ENCODE measurements at places on chromosomes 5 and 9.

GRCh38 chr5:132500931-132501628 lies 10.5 kb upstream of the IRF1 start:
- DNase-seq: no peak

- DNase-seq: no peak
Measured at GRCh38 chr9:93301911-93302541, 118.1 kb downstream of the WNK2 start.

DNA sequence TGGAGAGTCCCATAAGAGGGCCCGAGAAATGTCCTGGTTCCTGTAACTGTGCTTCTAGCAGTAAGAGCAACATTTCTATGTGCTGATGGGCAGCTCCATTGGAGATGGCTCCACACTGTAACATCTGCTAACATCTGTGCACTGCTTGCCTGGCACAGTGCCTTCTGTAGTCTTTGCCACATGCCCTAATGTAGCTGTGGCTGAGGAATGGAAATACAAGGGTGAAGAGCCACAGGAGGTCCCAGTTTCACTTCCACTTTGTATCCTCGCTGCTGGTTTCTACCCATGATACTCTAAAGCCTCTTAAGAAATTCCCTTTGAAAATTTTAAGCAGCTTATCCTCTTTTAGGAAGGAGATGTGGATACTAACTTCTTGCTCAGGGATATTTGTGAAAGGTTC lies 97.4 kb downstream of the HOMER1 start:
- no peak for DNase-seq

- no peak for DNase-seq
Measured at GRCh38 chr5:23072179-23072578, 219.0 kb upstream of the CDH12 start.

GRCh38 chr5:131462454-131462853 lies 172.6 kb downstream of the RAPGEF6 start:
- no peak for DNase-seq

DNA sequence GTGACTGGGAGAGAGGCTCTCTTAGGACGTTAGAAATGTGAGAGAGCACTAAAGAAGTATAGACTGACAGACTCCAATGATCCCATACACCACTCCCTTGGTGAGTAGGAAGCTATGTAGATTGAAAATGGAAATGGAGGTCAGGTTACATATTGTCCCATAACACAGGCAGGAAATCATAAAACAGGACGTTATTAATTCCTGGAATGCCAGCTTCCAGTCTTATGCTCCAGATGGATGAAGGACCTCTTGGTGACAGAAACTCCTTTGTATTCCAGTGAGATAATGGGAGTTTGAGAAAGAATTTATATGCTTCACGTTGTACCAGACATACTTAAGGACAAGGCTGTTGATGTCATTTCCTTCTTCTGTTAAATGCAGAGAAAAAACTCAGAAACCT lies 338.2 kb upstream of the ITGA1 start:
- DNase-seq: no peak

- DNase-seq: no peak
Measured at GRCh38 chr5:77908787-77909186, 132.6 kb upstream of the TBCA start.

- DNase-seq: no peak
Measured at GRCh38 chr5:160960592-160960991, 108.6 kb upstream of the ATP10B start.

GRCh38 chr9:2839040-2839439 lies 4.9 kb downstream of the PUM3 start:
- no peak for DNase-seq

- DNase-seq: no peak
Measured at GRCh38 chr5:171593401-171593800, 174.0 kb downstream of the FGF18 start.

DNA sequence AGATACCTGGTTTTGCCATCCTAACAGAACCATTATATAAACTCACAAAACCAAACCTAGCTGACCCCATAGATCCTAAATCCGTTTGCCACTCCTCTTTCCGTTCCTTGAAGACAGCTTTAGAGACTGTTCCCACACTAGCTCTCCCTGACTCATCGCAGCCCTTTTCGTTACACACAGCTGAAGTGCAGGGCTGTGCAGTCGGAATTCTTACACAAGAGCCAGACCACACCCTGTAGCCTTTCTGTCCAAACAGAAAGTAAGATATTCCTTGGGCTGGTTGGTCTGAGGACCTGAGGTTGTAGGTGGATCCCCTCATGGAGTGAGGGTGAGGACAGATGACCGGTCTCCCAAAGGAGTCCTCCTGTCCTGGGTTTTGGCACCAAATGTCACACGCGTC lies 56.7 kb upstream of the NAA35 start:
- no peak for DNase-seq

GRCh38 chr5:151173711-151174611 lies 16.4 kb upstream of the ANXA6 start:
- DNase-seq: no peak

DNA sequence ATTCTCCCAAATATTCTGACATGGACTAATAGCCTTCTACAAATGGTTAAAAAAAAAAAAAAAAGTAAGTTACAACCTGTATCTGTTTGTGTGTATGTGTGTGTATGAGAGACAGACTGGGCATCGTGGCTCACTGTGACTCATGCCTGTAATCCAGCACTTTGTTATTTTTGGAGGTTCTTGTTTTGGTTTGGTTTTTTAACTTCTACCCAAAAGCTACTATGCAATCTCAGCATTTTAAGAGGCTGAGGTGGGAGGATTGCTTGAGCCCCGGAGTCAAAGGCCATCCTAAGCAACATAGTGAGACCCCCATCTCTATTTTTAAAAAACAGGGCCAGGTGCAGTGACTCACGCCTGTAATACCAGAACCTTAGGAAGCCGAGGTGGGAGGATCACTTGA lies 17.6 kb upstream of the HAVCR1 start:
- DNase-seq: no peak

DNA sequence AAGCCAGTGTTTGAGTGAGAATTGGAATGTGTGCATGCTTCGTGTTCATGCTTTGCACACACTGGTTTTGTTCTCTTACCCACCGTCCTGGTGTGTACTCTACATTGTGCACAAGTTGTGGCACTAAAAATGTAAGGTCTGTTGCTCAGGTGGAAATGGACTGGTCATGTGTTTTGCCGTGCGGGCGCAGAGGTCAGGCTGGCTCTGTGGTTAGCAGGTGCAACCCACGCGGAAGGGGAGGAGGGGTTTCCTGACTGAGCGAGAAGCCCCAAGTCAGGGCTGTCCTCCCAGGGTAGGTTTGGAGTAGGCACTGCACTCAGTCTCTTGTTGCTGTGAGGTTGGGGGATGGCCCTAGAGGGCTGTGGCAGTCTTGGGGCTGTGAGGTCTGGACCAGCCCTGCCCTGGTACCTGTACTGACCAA lies 86.6 kb downstream of the EHMT1 start:
- DNase-seq: no peak

DNA sequence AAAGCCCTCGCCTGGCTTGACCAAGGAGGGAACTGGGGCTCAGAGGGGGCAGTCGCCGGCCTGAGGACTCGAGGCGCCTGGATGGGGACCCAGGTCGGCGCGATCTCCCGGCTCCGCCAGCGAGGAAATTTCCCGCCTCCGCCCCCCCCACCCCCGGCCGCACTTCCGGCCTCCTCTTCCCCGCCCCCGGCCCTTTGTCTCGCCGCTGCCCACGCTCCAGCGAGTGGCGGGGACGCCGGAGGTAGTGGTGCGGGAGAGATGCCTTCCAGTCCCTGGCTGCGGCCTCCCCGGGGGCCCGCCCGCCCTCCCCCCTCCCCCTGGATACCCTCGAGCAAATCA lies 448 bp upstream of the GPRIN1 start:
- DNase-seq: no peak

DNA sequence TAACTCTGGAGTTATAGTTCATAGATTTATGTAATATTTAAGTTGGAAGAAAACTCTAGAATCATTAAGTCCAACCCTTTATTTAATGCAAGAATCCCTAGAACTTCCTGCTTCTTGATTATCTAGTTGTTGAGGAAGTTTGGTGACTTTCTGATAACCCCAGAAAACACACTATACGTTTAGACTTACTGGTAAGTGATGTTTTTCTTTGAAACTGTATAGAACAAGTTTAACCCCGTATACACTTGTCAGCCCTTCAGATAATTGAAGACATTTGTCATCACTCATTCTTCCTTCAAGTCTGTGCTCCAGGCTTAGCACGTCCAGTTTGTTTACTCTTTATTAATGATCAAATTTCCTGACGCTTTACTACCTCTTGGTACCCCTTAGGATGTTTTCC lies 9.0 kb downstream of the NDUFS4 start:
- DNase-seq: no peak

DNA sequence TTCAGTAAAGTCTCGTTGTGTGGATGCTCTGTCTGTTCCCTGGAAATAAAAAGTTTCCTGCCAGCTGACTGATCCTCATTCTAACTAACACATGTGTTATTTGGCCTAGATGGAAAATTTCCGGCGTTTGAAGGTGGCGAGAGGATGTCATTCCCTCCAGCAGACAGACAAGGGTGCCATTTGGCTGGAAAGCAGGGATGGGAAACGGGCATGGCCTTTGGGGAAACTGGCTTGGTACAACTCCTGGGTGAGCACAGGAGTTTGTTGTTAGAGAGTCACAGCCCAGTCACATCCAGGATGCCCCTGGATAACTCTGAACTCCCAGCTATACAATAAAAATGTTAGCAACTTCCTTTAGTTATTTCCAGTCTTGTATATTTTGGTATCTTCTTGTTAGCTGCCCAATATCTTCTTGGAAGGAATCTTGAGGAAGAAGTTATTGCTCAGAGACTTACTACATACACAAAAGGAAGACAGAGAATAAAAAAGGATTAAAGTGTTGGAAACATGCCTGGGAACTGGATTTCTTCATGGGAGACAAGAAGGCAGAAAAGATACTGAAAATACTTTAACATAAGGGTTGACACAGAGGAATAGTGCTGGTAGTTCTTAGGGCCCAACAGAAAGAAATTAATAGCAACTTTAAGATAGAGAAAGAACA lies 41.9 kb downstream of the TEK start:
- no peak for DNase-seq

- DNase-seq: no peak
Measured at GRCh38 chr5:133756036-133756435, 143.7 kb upstream of the FSTL4 start.

DNA sequence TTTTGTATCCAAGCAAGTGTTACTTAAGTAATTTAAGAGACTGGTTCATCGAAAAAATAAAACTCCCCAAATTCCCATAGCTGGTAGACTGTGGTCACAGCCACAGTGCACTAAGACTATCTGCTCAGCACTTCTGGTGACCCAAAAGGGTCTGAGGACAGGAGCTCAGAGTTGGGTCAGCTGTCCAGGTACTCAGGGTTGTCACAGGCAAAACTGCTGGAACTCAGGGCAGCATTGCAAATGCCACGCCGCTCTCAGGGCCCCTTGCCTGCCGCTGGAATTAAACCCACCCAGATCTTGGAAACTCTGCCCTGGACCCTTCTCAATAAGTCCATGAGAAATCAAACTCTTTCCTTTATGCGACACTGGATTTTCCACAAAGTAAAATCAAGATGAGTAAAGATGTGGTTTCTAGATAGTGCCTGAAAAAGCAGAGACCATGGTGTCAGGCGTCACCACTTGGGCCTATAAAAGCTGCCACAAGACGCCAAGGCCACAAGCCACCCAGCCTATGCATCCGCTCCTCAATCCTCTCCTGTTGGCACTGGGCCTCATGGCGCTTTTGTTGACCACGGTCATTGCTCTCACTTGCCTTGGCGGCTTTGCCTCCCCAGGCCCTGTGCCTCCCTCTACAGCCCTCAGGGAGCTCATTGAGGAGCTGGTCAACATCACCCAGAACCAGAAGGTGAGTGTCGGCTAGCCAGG lies at the start of gene IL13:
IL13 (plus strand) TSS at position 498 of the 705 bp plus-strand sequence; CDS start at position 512, 14 bp downstream.
- no peak for DNase-seq

DNA sequence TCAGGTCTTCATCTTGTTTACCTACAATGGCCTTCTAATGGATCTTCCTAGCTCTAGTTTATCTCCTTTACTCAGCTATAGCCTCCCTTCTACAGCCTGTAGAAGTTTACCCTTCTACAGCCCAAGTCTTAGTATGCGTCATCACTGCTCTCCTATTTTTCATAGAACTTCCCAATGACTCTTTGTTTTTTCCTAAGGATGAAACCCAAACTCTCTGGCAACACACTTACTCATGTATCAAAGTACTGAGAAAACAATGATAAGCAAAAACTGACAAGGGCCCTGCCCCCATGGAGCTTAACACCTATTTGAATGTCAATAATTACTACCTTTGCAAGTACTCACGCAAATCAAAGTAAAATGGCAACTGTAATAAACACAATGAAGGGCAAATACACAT lies 33.7 kb downstream of the LEAP2 start:
- no peak for DNase-seq

- no peak for DNase-seq
Measured at GRCh38 chr5:60372786-60373185, 327.2 kb downstream of the DEPDC1B start.

DNA sequence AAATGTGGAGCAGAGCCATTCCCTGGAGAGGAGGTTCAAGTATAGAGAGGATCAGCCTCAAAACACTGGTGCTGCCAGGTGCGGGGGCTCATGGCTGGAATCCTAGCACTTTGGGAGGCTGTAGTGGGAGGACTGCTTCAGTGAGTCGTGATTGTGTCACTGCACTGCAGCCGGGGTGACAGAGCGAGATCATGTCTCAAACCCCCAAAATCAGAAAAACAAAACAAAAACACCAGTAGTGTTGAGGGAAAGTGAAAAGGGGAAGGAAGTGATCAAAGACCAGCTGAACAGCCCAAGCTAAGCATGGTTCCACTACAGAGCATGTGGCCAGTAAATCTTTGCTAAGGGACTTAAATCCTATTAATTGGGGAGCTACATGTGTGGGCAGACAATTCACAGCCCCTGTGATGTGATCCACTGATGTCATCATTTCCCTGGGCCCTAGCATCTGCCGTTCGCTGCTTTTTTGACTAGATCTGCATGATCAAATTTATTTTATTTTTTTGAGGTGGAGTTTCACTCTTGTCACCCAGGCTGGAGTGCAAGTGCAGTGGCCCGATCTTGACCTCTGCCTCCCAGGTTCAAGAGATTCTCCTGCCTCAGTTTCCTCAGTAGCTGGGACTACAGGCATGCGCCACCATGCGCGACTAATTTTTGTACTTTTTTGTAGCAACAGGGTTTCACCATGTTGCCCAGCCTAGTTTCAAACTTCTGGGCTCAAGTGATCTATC lies 2.7 kb upstream of the PCBD2 start:
- DNase-seq: no peak

All from NT2/D1 (cell line).